Karpas-422 (cell line): ENCODE measurements at places on chromosomes 3 and 15.

DNA sequence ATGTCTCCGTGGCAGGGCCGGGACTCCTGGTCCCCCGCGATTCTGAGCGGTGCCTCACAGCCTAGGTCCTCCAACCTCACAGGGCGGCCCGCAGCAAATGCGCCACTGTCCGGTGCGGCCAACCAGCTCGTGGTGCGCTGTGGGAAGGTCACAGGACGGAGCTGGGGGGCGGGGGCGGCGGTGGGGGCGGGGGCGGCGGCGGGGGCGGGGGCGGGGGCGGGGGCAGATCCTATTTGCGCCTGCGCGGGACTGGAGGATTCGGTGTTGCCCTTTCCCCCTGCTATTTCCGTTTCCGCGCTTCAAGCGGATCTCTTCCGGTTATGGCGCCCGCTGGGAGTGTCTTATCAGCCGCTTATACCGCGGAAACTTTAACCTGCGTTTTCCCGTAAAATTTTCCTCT lies 106.7 kb upstream of the SNRPN start:
- no peak for DNase-seq

- no peak for DNase-seq
These were observed 6.5 kb upstream of the PLSCR1 start for GRCh38 chr3:146550743-146551510.

DNA sequence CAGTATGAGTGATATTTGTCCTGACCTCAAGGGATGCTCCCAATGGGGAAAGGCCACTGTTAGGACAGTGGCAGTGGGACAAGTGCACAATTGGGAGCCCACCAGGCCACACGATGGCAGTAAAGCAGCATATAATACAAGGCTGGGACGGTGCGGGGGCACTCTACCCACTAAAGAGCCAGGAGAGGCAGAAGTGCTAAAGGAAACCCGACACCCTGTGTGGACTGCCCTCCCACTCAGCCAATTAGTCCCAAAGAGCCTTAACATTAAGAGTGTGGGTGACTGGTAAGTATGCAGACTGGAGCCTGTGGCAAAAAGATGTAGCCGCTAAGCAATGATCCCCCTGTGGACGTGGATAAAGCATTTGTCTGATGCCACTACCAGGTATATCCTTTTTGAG lies 8.2 kb upstream of the ZNF589 start:
- DNase-seq: peak; percentile 95

DNA sequence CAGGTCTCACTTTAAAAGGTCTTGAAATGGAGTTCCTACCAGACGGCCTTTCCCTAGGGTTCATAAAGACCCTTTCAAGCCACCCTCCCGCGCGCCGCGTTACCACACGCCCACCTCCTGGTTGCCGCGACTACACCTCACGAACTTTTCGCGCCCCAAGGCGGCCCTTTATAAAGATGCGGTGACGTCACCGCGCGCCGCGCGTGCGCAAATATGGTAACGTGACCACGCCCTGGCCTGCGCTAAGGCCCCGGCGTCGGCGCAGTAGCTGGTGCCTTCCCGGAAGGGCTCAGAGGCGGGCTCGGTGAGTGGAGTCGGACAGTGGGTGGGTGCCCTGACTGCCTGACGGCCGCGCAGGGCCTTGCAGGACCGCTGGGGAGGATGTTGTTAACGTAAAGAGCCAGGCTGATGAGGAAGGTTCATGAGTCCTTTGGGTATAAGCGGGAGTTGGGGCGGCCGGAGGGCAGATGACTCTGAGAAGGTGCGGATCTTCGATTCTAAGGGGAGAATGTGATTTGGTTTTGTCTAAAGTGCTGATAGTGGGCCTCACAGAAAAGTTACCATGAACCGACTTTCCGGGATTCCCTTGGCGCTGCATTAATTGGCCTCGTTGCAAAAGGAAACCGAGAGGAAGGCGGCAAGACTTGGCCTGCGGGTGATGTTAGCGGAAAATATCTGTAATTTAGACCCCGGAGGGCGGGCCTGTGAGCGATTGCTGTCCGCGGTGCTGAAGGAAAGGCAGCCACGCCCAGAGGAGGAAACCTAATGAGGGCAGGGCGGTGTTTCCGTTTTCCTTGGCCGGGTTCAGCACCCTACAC lies 54.4 kb downstream of the FEZF2 start:
- DNase-seq: no peak

- DNase-seq: no peak
These were observed 276.1 kb downstream of the NR2F2 start for GRCh38 chr15:96606617-96607016.

- no peak for DNase-seq
These were observed 34.2 kb downstream of the GABRA5 start for GRCh38 chr15:26901041-26901440.

DNA sequence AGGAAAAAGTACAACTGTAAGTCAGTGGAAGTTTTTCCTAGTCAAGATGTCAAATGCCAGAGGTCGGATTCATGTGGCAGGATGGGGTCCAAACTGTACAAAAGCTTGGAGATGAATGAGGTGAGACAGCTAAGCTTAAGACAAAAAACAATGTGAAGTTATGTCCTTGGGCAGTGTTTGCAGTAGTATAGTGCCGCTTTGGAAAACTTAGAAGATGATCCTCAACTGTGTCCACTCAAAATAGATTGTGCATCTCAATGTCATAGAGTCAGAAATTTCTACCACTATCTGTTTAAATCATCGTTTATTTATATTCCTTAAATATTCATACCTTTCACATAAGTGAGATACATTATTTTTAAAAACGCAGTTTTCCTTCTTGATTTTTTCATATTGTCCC lies 77.3 kb downstream of the MBNL1 start:
- DNase-seq: no peak

- DNase-seq: no peak
These were observed 51.5 kb upstream of the SLCO2A1 start for GRCh38 chr3:134081211-134081610.

- peak; percentile 52 for DNase-seq
These were observed 31.3 kb downstream of the RPN1 start for GRCh38 chr3:128619146-128619890.

DNA sequence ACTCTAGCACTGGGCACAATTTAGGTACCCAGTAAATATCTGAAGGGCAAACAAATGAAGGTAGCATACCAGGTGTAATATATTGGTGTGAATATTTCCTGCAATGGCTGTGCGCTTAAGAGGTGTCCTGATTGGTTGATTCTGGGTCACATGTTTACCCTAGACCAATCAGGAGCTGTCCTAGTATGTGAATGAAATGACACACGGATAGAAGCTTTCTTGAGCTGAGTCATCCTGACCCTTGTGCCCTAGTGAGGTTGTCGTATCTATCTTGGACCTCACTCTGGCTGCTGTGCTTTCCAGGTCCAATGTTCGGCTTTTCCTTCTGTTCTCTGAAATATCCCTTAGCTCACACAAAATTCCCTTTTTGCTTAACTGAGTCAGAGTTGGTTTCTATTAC lies 58.1 kb upstream of the FOXP1 start:
- peak; percentile 82 for DNase-seq

GRCh38 chr15:52097180-52097579 lies 15.4 kb downstream of the BCL2L10 start:
- no peak for DNase-seq

GRCh38 chr3:68699541-68699940 lies 232.8 kb downstream of the TAFA4 start:
- DNase-seq: no peak

DNA sequence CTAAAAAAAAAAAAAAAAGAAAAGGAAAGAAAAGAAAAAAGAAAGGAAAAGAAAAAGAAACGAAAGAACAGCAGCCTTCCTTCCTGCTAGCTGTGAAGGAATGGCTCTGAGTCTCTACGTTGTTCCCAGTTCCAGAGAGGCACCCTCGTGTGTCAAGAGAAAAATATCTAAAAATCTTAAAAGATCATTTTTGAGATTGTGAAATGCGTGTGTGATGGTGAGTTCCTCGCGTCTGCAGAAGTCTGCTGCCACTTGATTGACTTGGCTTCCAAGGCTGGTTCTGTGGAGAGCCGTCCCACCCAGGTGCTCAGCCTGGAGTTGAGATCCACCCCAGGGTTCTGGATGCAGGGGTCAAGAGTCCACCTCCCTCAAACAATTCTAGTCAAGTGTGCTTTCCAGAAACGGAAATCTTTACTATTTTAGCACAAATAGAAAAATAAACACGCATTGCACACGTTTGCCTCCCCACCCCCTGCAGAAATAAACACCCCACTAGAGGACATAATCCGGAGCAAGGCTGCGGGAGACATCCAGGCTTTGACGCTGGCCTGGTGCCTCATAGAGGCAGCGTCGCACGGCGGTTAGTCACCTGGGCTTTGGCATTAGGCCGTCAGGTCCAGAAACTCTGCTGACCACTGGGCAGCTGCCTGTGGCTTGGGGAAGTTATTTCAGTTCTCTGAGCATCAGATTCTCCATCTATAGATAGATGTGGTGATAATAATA lies 265.4 kb downstream of the FAM43A start:
- no peak for DNase-seq

DNA sequence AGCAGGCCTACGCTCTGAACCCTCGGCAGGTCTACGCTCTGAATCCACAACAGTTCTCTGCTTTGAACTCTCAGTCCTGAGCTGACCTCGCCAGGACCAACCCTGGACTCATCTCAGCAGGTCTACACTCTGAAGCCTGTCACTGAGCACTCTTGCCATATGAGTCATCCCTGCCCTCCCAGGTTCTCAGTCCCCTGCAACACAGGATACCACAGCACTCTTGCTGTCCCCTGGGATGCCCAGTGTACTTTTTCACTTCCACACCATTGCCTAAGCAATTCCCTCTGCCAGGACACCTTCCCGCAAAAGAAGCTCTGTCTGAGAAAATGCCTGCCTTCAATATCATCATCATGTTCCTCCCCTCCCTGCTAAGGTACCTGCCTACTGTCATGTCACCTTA lies 42.0 kb downstream of the NUP210 start:
- DNase-seq: no peak

DNA sequence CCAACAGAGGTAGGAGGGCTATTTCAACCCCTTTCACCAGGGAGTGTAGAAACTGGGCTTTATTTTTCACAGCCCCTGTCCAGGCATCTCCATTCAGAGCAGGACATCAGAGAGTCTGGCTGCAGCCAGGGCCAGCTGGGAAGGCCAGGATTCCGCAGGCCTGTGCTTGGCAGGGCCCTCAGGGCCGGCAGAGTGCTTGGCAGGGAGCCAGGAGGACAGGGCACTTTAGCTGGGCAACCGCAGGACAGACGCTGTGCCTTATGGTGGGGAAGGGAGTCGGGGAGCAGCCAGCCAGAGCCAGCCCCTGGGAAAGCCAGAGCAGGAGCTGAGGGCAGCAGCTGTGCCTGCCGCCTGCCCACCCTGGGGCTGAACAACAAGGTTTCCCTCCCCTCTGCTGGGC lies 34.5 kb upstream of the IQCF6 start:
- DNase-seq: no peak

GRCh38 chr3:111851511-111851954 lies 7.5 kb upstream of the PHLDB2 start:
- DNase-seq: no peak

- no peak for DNase-seq
These were observed 26.9 kb upstream of the MTMR14 start for GRCh38 chr3:9622438-9622837.

DNA sequence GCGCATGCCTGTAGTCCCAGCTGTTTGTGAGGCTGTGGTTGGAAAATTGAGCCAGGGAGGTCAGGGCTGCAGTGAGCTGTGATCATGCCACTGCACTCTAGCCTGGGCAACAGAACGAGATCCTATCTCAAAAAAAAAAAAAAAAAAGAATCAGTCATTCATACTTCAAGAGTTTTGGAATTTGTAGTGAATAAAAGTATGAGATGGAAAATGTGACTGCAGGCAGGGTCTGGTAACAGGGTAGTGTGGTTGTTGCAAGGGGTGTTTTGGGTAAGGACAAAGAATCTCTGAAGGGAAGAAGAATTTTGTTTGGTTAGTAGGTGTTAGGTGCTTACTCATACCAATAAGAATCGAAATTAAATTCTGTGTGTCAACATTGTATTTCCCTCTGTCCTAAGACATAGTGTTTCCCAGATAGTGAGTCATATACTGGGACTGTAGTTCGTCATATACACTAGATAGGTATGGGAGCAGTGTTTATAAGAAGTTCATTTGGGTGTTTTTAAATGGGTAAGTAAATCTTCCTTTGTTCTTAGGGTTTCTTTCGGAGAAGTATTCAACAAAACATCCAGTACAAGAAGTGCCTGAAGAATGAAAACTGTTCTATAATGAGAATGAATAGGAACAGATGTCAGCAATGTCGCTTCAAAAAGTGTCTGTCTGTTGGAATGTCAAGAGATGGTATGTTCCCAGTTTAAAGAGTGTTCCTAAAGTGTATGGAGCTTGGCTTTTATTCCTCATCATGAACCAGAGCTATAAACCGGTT lies 14.2 kb downstream of the NR1D2 start:
- DNase-seq: no peak

- no peak for DNase-seq
These were observed 57.8 kb downstream of the TLE3 start for GRCh38 chr15:70039917-70040316.

DNA sequence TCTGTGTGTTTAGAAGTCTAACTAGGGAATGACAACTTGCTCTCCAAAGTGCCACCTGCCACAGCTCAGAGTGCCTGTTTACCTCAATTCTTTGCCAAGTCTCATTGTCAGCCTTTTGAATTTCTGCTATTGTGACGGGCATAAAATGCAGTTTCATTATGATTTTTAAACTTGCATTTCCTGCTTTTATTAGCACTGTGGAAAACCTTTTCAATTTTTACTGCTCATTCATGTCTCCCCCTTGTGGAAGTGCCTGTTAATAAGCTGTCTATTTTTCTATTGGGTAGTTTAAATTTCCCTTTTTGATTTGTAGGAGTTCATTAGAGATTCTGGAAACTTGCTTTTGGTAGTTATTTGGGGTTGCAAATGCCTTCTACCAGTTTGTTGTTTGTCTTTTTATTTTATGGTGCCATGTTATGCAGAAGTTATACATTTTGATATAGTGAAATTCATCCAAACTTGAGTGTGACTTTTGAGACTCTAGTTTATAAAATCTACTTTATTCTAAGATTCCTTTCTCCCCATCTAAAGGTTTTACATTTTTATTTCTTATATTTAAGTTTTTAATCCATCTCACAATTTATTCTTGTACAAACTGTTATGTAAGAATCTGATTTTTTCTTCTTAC lies 53.9 kb upstream of the FRMD4B start:
- peak; percentile 58 for DNase-seq
